Activated naive CD4-positive, alpha-beta T cell treated with anti-CD3 and anti-CD28 coated beads, Interleukin-2, amount 50 U/mL, for 16 hours (primary cell): ENCODE measurements at places on chromosomes 16 and 17.

- DNase-seq: no peak
Measured at GRCh38 chr16:85524630-85525419, 88.3 kb upstream of the GSE1 start.

GRCh38 chr17:80187090-80187489 lies 17.3 kb downstream of the CARD14 start:
- no peak for DNase-seq

GRCh38 chr17:48526608-48527546 lies 3.9 kb downstream of the HOXB1 start:
- DNase-seq: no peak

DNA sequence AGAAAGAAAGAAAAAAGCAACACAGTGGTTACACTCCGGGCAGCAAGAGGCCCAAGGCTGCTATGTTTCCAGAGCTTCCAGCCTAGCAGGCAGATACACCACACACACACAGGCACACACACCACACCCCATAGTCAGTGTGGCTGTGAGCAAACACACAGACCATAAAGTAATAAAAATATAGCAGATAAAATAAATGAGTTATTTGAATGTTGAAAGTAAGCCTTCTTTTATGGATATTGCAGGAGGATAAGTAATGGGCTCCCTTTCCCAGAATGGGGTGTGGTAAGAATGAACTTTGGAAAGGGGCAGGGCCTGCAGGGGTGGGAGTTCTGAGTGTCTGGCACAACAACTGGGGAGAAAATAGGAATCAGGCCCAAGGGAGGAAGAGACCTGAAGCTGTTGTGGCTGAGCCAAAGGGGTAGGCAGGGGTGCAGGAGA lies 4.8 kb upstream of the CDK5RAP3 start:
- DNase-seq: no peak

DNA sequence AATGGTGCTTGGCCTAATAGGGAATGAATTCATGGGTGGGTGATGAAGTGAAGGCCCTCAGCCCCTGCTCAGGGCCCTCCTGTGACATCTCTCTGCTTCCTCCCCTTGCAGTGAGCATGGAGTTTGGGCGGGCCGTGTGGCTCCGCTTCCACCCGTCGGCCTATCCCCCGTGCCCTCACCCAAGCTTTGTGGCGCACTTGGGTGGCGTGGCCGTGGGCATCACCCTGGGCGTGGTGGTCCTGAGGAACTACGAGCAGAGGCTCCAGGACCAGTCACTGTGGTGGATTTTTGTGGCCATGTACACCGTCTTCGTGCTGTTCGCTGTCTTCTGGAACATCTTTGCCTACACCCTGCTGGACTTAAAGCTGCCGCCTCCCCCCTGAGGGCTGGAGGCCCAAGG lies 21.1 kb downstream of the C17orf75 start:
- DNase-seq: no peak

DNA sequence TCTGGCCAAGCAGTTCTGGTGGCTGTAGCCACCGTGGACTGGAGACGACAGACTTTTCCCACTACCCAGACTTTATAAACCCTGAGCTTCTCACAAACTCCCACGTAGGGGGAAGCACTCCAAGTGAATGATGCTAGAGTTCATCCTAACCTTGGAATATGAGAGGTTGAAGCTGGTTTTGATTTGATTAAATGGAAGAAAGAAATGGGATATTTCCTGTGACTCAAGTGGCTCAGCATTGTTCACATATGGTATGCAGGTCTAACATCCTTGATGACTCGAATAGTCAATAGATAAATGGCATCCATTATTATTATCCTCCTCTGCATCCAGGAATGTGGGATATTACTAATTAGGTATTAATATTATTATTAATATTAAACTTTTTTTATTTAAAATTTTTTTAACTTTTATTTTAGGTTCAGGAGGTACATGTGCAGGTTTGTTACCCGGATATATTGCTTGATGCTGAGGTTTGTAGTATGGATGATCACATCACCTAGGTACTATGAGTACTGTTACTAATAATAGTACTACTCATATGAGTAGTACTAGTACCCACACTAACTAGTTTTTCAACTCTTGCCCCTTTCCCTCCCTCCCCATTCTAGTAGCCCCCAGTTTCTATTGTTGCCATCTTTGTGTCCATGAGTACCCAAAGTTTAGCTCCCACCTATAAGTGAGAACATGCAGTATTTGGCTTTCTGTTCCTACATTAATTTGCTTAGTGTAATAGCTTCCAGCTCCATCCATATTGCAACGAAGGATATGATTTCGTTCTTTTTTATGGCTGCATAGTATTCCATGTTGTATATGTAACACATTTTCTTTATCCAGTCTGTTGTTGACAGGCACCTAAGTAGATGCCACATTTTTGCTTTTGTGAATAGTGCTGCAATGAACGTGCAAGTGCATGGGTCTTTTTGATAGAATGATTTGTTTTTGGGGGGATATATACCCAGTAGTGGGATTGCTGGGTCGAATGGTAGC lies 22.9 kb downstream of the PIK3R6 start:
- no peak for DNase-seq

GRCh38 chr17:41849251-41849990 lies 11.8 kb downstream of the KLHL10 start:
- no peak for DNase-seq

DNA sequence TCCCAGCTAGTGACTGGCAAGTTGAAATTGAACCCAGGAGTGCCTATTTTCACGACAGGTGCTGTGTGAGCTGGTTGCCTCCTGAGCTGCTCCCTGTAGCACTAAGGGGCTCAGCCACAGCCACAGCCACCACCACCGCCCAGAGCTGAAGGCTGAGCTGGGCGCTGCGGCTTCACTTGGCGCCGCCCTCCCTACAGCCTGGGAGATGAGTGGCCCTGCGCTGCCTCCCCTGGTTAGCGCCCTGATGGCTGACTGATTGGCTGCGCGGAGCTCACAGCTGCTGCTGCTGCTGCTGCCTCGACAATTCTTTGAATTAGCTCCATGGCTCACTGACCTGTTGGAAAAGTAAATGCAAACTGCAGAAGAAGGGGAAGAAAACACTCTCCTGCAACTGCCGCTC lies 91.8 kb upstream of the TMEM132E start:
- no peak for DNase-seq

DNA sequence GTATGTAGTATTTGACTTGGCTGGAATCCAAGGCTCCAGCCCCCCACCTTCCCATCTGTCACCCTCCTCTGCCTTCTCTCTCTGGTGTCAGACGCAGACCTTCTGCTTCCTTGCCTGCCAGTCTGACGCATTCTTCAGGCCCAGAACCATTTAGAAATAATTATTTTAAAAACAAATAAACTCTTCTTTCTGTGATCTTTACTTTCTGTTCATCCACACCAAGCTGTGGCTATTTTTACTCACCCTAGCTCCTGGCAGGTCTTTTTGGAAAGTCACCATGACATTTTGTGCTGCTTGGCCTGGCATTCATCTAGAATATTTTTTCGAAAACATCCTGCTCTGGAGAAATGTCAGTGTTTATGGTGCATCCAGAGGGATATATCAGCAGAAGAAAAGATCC lies 330.7 kb upstream of the ASIC2 start:
- DNase-seq: no peak

DNA sequence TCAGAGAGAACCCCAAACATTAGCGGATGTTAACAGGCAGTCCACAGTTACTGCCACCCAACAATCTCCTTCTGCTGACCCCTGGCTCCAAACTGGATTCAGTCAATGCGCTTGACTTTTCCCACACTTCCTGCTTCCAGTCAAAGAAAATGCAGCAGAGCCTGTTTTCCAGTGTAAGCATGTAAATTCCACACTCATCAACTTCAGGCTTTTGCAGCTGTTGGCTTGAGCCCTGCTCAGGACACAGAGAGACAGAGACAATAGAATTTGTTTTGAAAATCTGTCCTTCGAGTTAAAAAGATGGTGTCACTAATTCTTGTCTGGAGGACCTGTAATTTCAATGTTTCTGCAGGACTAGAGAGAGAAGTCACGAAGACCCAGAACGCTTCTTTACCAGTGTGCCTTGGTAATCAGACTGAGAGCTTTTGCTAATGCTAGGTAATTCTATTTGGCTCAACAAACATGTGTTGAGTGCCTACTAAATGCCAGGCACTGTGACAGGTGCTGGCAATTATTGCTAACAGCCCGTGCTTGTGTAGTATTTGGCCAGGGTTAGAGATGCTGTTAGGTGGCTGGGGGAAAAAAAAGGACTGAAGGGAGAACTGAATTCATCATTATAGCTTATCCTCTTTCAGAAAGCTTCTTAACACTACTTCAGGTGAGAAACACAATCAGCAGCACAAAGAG lies 32.5 kb downstream of the HOXB1 start:
- no peak for DNase-seq

DNA sequence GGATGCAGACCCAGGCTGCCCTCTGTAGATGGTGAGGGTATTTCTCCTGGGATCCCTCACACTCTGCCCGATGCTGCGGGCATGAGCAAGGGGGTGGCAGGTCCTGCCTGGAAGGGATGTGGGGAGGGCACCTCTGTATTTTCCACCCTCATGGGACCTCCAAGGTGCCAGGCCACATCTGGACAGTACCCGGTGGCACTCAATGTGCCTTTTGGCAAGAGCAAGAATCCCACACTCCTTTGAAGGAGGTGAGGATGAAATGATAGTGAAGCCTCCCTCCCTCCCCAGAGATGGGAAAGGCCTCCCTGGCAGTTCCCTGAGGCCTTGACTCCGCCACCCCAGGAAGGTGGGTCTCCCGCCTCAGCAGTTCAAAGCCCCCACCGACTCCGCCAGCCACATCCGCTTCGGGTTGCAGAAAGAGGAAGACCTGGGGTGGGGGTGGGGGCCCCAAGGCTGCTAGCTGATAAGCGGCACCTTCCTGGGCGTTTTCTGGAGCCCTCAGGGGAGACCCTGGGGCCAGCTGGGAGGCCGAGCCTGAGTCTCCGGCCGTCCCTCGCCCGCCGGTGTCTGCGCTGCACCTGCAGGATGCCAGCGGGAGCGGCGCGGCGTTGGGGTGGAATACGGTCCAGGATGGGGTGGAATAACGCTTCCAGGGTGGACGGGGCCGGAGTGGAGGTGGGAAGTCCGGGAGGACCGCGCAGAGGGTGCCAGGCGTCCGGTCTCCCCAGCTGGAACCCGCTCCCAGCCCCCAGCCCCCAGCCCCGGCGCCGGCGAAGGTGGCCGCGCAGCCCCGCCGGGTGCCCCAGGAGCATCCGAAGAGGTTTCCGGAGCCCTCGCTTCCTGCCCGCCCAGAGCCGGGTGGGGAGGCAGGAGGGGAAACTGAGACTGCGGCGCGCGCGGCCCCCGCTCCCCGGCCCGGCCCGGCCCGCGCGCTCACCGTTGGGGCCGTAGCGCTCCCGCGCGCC lies 718 bp downstream of the ATP2A3 start:
- peak; percentile 52 for DNase-seq

DNA sequence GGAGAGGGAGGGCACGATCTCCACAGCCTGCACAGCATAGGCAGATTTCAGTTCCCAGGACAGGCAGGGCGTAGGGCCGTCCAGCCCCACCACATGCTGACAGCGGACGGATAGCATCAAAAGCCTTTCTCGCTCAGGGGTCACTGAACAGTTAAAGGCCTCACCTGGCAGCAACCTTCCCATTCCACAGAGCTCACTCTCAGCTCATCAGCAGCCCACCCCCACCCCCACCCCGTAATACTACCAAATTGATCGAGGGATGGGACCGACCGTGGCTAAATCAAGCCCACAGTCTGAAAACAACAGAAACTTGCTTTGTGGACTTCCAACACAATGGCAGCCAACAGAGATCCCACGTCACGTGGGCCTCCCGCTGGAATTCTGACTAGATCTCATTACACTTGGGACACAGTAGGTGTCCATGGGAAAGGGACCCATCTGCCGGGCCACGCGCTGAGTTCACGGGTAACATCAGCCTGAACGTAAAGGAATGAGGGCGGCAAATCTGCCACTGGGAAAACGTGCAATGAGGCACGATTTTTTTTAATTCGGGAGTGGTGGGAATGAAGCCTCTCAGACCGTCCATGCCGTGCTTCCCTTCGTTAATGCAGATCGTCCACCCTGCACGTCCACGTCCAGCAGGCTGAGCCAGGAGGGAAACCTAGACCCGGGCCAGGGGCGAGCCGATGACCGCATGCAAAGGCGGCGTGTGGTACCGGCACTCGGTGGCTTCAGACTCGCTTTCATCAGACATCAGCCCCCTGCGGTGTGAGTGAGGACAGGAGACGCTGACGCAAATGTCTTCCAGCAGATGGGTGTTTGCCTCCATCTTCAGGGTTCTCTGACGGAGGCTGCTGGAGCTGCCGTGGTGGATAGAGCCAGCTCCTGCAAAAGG lies 92.1 kb downstream of the TBC1D16 start:
- DNase-seq: peak; percentile 2

GRCh38 chr16:26335236-26335853 lies 643.6 kb downstream of the HS3ST4 start:
- DNase-seq: no peak

GRCh38 chr17:3916825-3917224 lies 560 bp upstream of the P2RX1 start:
- DNase-seq: no peak

DNA sequence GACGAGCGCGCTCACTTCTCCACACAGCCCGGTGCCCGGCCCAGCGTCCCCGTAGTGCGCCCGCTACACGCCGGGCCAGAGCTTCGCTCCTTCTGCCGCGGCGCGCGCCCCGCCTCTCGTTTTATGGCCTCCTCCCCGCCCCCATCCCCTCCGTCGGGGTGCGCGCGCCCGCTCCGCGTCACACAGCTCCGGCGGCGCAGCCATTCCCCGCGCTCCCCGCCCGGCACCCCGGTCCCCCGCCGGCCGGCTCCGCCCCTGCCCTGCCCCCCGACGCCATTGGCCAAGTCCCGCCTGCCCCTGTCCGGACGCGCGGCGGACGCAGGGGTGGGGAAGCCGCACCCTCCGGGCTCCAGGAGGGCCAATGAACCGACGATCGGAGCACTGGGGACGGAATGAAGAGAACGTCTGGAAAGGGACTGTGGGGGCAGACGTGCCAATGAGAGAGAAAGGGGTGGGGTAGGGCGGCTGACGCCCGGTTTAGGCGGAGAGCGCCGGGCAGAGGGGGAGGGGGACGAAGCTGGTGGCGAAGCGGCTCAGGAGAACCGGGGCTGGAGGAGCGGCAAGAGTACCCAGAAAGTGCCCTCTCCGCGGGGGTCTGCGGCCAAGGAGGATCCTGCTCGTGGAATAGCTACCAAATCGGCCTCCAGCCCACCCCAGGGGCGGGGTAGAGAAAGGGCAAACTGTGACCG lies at the start of gene TOB1:
TOB1 (minus strand) TSS at position 94 of the 689 bp plus-strand sequence. CDS start 2,337 bp downstream, outside the sequence.
- DNase-seq: peak; percentile 96

- no peak for DNase-seq
Measured at GRCh38 chr17:28482551-28483199, 9.2 kb downstream of the SLC13A2 start.

DNA sequence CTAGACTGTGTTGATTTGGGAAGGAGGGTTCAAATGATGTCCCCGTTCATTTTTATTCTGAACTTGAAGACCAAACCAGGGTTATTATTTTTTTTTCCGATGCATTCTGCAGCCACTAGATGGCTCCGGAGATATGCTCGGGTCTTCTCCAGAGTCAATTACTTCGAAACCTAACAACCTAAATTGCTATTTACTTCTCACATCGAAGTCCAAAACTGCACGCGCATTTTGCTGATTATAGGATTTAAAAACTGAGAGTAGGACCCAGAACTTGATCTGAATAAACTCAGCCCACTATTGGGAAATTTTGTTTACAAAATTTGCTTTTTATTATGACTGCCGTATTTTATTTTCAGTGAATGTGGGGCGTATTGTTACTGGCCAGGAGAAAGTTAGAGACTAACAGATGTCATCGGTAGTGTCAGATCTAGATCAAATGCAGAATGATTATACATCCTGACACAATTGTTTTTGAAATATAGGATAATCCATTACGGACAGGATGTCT lies 263.8 kb downstream of the HS3ST3A1 start:
- DNase-seq: no peak

GRCh38 chr17:7035591-7036368 lies at the start of gene SLC16A13:
TSS of gene SLC16A13 (plus strand) at chr17:7036015. CDS start at chr17:7036383, 368 bp downstream.
- peak; percentile 99 for DNase-seq
